ENCODE measurements at places on chromosomes 1 and 21.

- DNase-seq, result no peak
Observed at GRCh38 chr1:4160181-4160580, 260.1 kb upstream of the C1orf174 start.

DNA sequence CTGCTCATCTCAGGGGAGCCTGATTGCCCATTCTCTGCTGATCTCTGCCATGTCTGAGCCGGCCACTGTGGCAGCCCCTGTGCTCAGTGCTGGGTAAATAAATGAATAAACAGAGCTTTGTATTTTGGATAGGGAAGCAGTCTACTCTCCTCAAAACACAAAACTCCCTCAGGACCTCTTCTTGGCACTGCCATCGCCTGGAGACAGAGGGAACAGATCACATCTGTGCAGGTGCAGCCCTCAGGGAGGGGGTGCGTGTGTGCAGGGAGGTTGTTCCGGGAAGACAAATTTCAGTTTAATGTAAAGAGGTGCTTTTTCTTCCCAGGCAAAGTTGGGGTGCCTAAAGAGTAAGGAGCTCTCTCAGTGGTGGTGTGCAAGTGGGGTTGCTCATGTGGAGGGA is 7.7 kb upstream of the FAM167B start:
- DNase-seq, result peak; percentile 66

DNA sequence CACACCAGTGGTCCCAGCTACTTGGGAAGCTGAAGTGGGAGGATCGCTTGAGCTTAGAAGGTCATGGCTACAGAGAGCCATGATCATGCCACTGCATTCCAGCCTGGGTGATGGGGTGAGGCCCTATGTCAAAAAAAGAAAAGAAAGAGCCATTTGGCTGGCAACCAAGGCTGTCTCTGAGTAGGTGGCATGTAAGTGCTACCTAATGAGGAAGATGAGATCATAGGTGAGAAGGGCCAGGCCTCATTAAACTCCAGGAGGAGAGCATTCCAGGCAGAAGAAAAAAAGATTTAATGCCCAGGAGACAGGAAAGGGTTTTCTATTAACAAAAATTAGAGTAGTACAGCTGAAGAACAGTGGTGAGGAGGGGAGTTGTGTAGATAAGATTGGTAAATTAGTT is 103.4 kb upstream of the ZNF678 start:
- DNase-seq, result peak; percentile 19

DNA sequence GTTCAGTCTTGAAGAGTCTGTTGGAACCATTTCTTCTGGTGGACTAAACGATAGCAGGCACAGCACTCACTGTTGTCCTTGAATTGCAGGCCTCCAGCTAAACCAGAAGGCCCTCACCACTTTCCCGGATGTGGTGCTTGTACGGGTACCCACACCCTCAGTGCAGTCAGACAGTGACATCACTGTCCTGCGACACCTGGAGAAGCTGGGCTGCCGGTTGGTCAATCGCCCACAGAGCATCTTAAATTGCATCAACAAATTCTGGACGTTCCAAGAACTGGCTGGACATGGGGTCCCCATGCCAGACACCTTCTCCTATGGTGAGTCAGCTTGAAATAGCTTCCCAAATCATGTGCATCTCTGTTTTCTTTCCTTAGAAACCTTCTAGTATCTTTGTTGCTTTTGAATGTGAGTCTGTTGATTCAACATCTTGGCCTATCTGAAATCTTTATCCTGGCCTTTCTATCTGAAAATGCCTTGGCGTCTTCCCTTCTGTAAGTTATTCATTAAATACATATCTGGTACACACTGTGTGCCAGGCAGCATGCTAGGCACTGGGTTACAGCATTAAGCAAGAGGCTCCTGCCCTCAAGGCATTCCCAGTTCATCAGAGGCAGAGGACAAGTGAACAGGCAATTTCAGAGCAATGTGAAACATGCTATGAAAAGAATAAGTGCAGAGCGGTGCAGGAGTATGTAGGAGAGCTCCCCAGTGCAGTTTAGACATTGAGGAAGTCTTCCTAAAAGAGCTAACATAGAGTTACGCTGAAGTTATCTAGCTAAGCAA is 18.9 kb downstream of the RIMKLA start:
- DNase-seq, result no peak

DNA sequence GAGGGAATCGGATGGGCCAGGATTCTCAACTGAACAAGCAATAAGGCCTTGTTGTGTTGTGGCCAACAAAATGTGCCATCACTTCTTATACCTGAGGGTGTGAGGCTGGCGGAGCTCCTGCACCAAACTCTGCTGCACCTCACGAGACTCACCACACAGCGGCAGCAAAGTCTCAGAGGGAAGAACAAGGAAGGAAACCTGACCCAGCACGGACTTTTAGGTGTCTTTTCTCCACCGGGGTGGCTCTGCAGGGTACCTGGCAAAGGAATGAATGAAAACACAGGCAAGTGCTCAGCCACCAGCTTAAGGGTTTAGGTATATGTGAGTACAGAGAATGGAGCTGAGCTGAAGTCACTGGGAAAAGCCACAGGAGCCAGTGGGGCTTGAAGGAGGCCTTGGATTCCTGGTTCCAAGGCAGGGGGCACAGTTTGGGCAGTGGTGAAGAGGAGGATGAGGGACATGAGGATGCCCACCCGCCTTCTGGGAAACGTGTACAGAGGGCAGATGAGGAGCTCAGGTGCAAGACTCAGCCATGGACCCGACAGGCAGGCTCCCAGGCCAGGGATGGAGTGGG is 31.1 kb upstream of the HSD3B1 start:
- peak; percentile 67 for DNase-seq

DNA sequence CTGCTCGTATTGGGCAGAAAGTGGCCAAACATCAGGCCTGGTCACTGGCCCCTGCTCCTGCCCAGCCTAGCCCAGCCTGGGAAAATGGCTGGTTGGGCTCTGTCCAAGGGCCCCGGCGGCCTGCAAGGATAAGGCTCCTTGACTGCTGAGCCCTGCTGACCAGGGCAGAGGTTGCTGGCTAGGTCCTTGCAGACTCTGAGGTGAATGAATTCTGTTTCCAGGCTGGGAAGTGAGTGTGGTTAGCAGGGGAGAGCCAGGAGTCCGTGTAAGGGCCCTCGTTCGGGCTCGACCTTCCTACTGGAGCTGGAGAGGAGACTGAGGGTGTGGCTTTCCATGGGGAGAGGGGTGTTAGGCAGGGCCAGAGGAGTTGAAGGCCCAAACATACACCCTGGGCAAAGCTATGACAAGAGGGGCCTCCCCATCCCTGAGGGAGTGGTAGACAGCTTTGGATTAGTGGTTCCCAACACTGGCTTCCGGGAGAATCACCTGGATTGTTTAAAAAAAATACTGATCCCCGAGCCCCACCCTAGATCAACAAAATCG is 20.6 kb downstream of the CSF1 start:
- peak; percentile 96 for DNase-seq

GRCh38 chr1:30834253-30834652 is 74.3 kb downstream of the SDC3 start:
- DNase-seq, result peak; percentile 74

DNA sequence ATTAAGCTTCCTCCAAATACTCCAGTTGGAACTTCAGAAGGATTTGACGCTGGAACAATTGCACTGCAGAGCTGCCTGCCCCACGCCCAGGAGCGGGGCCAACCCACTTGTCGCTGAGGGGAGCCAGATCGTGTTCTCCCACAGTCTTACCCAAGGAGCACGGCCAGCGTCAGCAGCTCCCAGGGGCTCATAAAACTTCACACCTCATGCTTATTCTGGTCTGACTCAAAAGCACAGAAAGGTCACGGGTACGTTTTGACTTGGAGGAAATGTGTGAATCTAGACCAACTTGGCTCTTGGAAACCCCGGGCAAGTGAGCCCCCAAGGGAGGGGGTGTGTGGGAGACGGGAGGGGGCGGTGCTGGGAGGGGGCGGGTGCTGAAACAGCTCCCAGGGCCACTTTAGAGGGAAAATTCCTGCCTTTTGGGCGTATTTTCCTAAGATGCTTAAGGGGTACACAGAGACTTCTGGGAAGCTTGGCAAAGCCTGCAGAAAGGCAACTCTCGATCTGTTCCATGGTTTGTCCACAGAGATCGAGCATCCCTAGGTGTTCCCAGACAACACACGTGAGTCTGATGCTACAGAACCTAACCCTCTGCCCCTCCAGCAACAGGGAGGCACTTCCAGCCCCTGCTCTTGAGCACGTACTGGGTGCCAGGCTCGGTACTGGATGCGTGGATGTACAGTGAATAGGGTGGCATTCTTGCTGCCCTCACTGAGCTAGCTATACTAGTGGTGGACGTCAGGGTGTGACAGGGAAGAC is 98.9 kb downstream of the DHRS3 start:
- no peak for DNase-seq

DNA sequence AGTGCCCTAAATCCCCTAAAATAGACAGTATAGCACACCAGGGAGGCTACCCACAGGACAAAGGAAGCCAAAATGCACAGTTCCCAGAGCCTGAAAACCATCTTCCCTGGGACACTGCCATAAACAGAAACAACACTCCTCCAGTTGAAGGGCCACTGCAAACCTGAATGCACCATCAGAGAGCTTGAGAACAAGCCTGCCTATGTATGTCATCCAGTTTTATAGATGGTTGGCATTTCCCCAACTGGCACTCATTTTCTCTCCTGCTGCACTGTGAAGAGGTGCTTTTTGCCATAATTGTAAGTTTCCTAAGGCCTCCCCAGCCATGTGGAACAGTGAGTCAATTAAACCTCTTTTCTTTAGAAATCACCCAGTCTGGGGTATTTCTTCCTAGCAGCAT is 169.0 kb downstream of the AGBL4 start:
- no peak for DNase-seq

DNA sequence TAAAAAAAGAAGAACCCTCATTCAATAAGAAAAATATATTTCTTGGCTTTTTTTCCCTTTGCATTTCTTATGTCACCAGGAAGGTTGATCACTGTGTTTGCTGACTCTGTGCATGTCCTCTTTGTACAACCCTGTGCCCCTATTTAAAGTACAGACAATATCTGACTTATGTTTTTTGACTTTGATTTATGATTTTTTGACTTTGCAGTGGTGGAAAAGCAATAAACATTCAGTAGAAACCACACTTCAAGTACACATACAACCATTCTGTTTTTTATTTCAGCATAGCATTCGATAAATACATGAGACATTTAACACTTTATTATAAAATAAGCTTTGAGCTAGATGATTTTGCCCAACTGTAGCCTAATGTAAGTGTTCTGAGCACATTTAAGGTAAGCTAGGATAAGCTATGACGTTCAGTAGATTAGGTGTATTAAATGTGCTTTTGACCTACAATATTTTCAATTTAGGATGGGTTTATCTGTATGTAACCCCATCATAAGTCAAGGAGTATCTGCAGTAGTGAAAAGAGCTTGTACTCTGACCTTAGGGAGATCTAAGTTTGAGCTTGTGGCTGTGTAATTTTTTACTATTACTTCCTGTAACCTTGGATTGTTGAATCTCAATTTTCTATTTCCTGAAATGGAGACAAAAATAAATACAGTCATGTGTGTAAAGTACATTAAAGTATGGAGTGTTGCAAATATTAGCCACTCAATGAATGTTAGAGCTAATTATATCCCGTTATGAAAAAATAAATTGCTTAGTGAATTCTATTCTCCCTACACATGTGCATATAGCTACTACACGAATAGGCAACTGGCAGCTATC is 1.2 kb downstream of the RNASEL start:
- peak; percentile 50 for DNase-seq
